SHP77 (cell line): ENCODE measurements at places on chromosomes 1 and 21.

DNA sequence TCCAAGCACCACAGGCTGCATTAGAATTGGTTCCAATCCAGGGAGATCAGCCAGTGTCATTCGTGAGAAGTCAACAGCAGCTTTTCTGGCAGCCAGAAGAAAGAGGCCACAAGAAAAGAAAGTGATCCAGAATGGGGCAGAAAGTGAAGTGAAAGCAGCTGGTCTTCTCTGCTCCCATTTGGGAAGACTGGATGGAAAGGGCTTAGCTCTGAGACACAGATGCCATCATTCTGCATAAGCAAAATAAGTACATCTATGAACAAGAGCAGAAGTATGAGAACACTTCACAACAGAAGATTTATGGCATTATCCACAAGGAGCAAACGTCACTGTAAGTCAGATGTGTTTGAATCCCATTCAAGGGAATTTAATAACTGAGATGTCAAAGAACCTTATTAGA is 326.5 kb upstream of the ESRRG start:
- no peak for DNase-seq

DNA sequence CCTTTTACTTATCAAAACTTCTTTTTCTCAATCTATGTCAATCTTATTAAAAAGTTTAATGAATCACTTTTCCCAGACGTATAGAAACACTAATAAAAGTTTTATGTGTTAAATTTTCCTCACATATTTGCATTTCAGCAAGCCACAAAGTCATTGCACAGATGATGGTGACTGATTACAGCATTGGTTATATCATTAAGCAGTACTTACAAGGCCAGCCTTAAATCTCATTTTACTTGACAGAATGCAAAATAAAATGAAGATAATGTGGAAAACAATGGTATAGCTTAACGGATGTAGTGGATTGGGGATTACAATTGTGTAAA is 39.5 kb downstream of the TMEM200B start:
- no peak for DNase-seq

- DNase-seq: no peak
These were observed 365.6 kb upstream of the ST6GALNAC5 start for GRCh38 chr1:76501586-76502219.

GRCh38 chr1:233607252-233608119 is 6.4 kb upstream of the KCNK1 start:
- no peak for DNase-seq

GRCh38 chr1:42979896-42980800 is 21.5 kb upstream of the SLC2A1 start:
- DNase-seq: no peak

DNA sequence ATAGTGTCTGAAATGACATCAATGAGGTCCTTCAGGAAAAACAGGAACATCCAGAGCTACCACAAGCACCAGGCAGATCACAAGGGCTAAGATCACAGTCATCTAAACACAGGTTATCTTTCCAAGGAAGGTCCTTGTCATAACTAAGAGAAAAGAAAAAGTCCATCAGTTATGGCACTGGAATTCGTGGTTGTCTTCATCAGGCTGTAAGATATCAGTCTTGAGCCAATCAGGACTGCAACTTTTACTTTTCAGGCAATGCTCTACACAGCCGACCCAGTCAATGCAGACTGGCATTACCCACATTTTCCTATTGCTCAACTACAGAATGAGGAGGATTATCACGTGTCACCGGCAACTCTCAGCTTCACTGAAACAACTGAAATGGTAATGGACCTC is 26.4 kb downstream of the SORT1 start:
- no peak for DNase-seq

- no peak for DNase-seq
These were observed 23.0 kb downstream of the ARHGEF16 start for GRCh38 chr1:3477241-3477995.

GRCh38 chr1:62082456-62083363 is 111.9 kb upstream of the L1TD1 start:
- DNase-seq: no peak

- DNase-seq: no peak
These were observed 24.0 kb downstream of the GIPC2 start for GRCh38 chr1:78069784-78070183.

DNA sequence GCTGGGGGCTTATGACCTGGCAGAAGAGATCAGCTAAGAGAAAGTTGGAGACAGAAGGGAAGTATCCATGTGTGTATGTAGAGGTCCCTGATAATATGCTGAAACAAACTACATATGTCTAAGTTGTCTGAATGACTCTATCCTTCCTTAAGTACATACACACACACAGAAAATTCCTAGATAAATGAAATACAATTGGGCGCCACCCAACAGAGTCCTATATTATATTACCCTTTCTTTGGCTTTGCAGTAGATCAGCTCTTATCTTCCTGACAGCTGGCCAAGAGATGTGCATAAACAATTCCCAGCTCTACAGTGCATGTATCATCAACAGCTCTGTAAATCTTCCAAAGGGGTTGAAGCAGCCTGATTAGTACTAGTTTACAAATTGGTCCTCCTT is 40.1 kb downstream of the SORT1 start:
- no peak for DNase-seq

- DNase-seq: no peak
These were observed 5.0 kb downstream of the SUCO start for GRCh38 chr1:172537827-172538391.

GRCh38 chr1:229281339-229281926 is 10.5 kb downstream of the RAB4A start:
- no peak for DNase-seq

- DNase-seq: peak; percentile 65
These were observed 146.1 kb upstream of the FGGY start for GRCh38 chr1:59150577-59151386.

DNA sequence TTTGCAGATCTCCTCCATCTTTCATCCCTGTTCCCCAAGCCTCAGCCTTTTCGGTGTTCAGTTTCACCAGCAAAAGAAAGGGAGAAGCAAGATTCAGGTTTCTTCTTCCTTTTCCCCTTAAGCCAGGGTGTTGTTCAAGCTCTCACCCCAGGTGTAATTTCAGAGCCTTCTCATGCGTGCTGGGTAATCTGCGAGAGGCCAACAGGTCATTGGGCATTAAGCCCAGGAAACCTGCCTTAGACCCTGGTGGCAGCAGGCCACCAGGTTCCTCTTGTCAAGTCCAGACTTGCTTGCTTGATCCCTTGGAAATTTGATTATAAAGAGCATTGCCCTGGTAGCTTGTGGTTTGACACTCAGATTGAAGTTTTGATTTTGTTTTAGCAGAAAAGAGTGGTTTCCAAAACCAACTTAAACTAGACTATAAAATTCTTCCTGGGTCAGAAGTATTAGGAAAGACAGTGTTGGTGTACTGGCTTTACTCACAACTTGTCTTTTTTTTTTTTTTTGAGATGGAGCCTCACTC is 6.9 kb downstream of the AKR1A1 start:
- DNase-seq: no peak

- DNase-seq: no peak
These were observed 37.2 kb downstream of the ALG14 start for GRCh38 chr1:95035536-95035935.
